ENCODE measurements at places on chromosomes 5 and 9.
A peak's percentile ranks its signal among the peaks of the same experiment; 100 is the strongest.

- DNase-seq = peak; percentile 39
These were observed 38.2 kb upstream of the TEX48 start for GRCh38 chr9:114720086-114720676.

DNA sequence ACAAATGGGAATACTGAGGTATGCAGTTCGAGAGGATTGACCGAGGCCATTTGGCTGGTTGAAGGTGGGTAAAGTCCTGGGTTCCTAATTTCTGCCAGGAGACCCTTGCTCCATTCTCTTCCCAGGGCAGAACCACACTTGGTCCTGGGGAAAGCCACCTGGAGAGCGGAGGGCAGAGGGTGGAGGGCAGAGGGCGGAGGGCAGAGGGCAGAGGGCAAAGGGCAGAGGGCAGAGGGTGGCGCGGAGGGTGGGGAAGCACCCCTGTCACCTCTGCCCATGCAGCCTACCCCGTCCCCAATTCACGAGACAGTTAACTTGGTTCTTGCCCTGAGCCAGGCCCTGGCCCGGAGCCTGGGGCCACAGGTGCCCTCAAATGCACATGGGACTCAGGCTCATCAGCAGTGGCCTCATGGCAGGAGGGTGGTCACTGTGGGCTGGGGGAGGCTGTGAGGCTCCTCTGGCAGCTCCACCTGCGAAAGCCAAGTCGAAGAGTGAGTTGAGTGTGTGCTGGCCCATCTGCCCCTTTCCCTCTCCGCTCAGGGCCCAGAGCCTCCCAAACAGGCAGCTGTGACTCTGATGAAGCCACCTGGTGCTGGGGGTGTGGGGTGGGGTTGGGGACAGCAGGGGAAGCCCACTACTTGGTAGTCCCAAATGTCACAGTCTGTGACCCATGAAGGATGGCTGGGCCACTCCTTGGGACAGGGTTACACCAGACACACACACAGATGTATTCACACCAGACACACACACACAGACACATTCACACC lies 28.0 kb upstream of the FCN1 start:
- DNase-seq = no peak

- DNase-seq = no peak
These were observed 53.1 kb upstream of the ERBIN start for GRCh38 chr5:65873181-65873750.

GRCh38 chr5:59062986-59063683 lies 480.3 kb downstream of the RAB3C start:
- DNase-seq = no peak

DNA sequence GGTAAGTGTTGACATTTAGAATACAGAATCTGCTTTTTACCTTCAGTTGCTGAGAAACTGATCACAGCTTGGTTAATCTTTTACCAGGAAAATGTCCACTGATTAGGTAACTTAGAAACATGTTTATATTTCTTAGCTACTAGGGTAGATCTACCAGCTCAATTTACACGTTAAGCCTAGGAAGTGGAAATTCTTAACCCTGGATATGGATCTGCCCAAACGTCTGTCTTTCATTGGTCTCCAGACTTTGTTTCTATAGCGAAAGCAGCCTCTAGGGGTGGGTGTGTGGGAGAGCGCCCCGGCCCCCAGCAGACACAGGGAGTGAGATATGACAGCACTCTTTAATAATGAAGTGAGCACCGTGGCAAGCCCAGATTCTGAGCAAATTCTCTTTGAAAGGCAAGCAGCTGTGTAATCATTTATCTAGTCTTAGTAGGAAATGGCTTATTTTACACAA lies 141.6 kb upstream of the ZNF608 start:
- DNase-seq = peak; percentile 78

DNA sequence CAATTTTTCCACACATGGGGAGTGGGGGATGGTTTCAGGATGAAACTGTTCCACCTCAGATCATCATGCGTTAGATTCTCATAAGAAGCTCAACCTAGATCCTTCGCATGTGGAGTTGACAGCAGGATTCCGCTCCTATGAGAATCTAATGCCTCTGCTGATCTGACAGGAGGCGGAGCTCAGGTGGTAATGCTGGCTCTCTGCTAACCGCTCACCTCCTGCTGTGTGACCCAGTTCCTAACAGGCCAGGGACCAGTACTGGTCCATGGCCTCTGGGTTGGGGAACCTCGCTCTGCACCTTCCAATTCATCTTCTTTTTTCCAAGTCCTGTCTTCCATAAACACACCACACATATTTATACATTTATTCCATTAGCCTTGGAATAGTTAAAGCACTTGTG lies 33.0 kb downstream of the POU5F2 start:
- no peak for DNase-seq

GRCh38 chr9:82532504-82533180 lies 530.3 kb downstream of the RASEF start:
- DNase-seq = no peak

DNA sequence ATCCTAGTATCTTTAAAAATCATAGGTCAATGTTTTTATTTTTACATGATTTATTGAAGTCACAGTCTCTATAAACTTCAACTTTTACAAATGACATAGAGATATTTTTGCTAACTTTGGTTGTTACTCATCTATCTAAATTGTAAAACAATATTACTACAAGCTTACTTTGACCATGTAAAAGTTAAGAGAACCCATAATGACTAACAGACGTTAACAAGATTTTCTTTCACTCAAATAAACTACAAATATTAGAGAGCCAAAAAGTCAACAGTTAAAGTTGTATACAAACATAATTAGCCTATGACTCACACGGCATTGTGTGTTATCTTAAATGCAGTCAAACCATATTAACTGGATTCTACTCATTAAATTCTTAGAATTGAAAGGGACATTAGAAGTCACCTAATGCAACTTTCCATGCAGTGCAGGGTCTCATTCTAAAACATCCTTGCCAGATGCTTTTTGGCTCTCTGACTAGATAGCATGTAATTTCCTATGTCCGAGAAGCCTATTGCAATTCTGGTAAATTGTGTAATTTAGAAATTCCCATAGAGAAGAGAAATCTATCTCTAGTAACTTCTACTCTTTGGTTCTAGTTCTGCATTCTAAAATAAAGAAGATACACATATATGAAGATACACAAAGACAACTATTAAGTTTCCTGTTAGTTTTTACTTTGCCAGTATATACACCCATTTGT lies 42.2 kb upstream of the UGT3A2 start:
- DNase-seq = no peak

DNA sequence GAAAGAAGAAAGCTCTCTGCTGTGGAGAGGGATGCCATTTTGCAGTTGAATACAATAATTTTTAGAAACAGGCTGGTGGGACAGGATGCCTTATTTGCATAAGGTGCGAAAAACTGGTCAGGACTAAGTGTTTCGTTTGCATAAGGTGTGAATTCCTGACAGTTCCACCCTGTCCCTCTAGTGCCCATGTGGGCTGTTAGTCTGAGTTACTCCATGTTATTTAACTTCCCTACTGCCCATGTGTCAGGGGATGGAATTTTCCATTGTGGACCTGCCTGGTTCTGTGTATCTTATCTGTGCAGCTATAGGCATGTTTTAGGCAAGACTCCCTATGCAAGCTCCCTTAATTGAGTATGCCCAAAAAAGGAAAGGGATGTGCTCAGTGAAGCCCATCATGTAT lies 35.3 kb upstream of the NFIL3 start:
- DNase-seq = no peak

Data from SJCRH30 (cell line).